ENCODE measurements at places on chromosomes 7 and 10.
A peak's percentile ranks its signal among the peaks of the same experiment; 100 is the strongest.

GRCh38 chr10:114359041-114359952, 45.0 kb downstream of the AFAP1L2 start:
- no peak for DNase-seq

GRCh38 chr10:96138102-96138501, 8.0 kb downstream of the ZNF518A start:
- no peak for DNase-seq

DNA sequence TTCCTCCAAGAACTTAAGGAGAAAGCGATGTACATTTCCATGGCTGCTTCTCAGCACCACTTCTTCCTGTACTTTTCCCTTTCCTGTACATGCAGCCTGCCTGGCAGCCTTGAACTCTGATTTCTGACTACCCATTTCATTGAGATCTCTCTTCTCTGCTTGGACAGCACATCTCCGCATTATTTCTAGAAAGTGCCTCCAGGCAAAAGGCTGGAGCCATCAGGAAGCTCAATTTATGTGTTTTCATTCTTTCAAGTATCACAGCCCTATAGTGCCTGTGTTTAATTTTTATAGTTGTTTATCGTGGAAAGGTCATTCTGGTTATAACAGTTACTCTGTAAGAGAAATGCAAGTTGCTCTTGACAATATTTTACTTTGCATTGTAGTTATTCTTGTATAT, 688.0 kb upstream of the ANKRD30A start:
- DNase-seq: no peak

DNA sequence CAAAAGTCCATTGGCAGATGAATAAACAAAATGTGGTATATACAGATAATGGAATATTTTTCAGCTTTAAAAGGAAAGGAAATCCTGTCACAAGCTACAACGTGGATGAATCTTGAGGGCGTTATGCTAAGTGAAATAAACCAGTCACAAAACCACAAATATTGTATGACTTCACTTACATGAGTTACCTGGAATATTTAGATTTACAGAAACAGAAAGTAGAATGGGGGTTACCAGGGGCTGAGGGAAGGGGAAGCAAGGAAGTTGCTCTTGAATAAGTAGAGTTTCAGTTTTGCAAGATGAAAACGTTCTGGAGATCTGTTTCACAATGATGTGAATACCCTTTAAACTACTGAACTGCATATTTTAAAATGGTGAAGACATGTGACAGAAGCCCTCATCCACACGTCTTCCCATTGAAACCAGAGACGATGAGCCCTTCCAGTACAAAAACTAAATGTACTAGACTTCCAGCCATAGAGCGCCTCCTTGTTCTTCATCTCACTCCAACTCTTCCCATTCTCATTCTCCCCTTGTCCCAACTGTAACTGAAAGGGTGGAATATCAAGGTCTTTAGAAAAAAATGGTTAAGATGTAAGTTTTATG, 62.4 kb downstream of the MICU1 start:
- no peak for DNase-seq

- DNase-seq: no peak
Measured at GRCh38 chr7:64685091-64685490, 19.2 kb downstream of the ZNF107 start.

DNA sequence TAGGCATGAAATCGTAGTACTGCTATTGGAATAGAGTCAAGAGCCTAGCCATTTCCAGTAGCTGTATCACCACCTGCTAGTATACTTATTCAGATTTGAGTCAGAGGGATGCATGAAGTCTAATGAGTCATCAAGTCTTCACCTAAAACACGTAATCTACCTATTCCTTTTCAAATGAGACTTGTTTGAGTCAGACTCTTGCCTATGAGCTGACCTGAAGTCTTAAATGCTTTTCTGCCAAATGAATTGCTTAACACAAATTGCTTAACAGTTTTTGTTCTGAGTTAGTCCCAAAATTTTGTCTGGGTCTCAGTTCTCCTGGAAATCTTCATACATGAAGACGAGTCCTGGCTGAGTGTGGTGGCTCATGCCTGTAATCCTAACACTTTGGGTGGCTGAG, 165.2 kb downstream of the GNAT3 start:
- DNase-seq: no peak

- no peak for DNase-seq
Measured at GRCh38 chr10:111593578-111593977, 516.7 kb downstream of the ADRA2A start.

- no peak for DNase-seq
Measured at GRCh38 chr10:130967161-130967560, 344.4 kb downstream of the TCERG1L start.

GRCh38 chr10:125003146-125003900, 61.4 kb downstream of the ZRANB1 start:
- DNase-seq: peak; percentile 16

DNA sequence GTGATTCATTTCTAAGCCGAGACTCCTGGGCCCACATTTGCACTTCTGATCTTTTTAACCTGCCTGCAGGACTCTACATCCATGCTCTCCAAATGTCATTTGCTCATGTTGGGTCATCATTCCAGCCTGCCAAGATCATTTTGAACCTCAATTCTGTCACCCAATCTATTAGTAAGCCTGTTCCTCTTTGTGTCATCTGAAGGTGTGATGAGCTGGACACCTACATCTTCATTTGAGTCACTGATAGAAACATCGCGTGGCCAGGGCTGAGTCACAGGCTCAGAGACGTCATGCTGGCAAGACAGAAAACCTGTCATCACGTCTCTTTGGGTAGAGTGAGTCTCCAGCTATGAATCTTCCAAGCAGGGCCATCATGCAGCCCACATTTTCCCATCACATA, 65.3 kb upstream of the SLF2 start:
- DNase-seq: no peak

DNA sequence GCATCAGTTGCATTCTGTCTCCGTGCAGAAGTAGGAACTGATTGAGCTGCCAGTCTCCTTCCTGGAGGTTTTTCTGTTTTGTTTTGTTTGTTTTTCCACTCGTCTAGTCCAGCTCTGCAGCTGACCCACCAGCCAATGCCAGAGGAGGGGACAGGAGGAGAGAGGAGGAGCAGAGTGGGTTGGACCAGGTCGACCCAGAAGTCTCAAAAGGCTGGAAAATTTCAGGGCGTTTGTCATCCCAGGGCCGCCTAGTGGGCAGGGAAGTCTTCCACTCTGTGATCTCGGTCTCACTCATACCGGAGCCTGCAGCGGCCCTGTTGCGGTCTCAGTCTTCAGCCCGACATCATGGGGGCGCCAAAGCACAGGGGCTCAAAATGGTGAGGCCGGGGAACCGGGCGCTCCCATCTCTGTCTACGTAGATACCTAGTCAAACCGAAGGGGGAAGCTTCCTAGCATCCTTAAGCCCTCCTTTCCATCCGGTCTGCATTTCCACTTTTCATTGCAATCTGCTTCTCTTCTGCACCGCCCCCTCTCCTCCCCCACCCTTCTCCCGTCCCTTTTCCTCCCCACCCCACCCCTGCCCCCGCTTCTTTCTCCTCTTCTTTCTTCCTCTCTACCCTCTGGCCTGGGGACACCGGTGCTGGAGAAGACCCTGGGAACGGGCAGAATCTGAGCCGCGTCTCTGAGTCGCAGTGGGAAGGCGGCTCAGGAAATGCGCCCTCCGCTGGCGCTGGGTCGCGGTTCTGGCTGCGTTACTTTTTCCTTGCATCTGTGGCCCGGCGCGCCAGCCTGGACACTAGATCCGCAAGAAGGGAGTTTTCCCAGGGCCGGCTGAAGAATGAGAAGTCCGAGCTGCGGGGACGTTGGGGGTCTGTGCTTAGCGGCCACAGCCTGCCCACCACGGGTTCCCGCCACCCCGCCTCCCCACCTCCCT, 16.2 kb upstream of the PAX2 start:
- DNase-seq: no peak
